Stomach (tissue), 19 donors: ENCODE measurements at places on chromosomes 4 and X.

- H3K27ac ChIP-seq: no peak overlapping the region
- no peaks in the 10 kb centered on the region for H3K27me3 ChIP-seq
- H3K4me3 ChIP-seq: no peak overlapping the region
- DNase-seq: no peak
- no peaks in the 10 kb centered on the region for H3K4me1 ChIP-seq
Observed at GRCh38 chr4:121306931-121307330, 73.9 kb downstream of the QRFPR start.

GRCh38 chr4:13093170-13093569, 391.0 kb downstream of the RAB28 start:
- no peaks in the 10 kb centered on the region for H3K36me3 ChIP-seq
- no peak overlapping the region for H3K27ac ChIP-seq
- peaks cover 15% of the 10 kb centered on the region for H3K4me1 ChIP-seq
- no peak overlapping the region for H3K4me3 ChIP-seq

DNA sequence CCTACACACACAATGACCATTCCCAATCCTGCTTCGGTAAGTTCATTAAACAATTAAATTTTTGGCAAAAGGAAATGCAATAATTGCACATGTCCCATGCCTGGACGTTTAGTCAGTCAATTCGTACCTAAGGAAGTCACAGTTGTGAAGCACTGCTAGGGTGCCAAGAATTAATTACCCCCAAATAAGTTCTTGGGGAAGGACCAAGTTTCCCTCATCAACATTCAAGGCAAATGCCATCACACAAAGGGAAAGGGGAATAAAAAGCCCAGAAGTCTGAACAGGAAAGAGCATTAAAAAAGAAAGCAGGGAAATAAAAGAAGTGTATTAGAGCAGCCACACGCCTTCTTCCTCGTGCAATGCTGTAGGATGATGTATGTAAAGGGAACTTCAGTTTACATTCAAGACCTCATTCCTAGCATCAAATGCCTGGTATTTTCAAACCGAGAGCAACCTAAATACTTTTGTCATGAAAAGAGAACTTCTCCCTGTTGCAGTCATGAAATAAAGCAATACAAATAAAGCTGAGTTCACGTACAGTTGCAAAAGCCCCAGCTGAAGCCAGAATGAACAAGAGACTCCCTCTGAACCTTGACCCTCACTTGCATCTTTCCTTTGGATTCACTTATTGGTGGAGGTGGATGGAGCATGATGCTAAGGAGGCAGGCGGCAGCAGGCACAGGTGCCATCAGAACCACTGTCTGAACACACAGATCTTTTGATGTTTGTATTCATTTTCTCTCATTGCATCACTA, 124.0 kb upstream of the PPARGC1A start:
- no peak for DNase-seq
- no peaks in the 10 kb centered on the region for H3K4me1 ChIP-seq
- H3K27me3 ChIP-seq: no peaks in the 10 kb centered on the region

DNA sequence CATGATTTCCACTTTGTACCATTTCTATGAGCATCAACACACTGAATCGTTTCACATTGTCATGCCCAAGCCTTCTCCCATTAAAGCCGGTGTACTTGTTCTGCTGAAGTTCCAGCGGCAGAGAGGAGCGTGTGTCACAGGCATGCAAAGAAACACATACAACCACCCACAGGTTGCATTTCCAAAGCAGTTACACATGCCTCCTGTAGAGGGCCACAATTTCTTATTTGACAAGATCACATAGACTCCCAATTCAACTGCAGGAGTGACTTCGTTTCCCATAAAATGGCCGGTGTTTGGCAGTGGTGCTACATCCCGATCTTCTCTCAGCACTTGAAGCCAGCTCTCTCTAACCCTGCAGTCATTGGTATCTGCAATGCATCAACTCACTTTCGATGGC, 992.6 kb downstream of the NLGN4X start:
- H3K4me1 ChIP-seq: no peaks in the 10 kb centered on the region
- no peak for DNase-seq
- no peak overlapping the region for H3K4me3 ChIP-seq
- no peak overlapping the region for H3K27ac ChIP-seq
- H3K27me3 ChIP-seq: no peaks in the 10 kb centered on the region

DNA sequence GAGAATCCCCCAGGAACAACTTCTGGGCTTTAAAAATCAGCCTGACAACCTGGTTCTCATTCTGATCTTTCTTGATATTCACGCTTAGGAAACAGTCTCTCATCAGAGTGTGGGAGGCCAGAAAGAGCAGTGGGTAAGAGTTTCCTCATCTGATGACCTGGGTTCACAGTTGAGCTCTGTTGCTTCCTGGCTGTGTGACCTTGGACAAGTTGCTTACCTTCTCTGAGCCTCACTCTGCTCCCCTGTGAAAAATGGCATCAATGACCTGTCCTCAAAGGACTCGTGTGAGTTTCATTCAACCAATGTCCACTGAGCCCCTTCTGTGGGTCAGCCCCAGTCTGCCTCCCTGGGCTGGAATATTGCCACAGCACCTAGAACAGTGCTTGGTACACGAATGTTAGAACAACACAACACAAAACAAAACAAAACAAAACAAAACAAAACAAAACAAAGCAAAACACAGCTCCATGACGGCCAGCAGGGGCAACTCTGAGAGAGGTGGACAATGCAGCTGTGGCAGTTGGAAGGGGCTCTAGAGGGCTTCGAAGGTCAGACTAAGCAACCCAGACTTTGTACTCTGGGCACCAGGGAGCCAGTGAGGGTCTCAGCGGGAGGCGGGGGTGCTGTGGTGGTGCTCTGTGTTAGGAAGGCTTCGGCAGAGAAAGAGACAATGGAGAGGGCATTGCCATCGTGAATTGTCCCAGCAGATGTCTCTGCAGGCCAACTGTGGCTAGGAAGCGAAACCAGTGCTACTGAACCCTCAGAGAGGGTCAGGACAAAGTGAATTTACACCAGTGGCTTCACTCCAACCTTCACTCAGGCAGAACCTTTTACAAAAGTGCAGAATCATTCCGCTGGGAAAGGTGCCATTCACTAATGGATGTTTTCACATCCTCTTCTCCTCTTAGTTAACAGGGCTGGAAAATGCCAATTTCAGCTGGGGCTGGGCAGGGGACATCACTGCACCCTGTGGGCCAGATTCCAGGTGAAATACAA, 14.3 kb upstream of the C4orf50 start:
- H3K36me3 ChIP-seq: no peaks in the 10 kb centered on the region

GRCh38 chr4:68367835-68368234, 17.9 kb upstream of the YTHDC1 start:
- no peak for DNase-seq
- H3K27ac ChIP-seq: no peak overlapping the region
- no peaks in the 10 kb centered on the region for H3K36me3 ChIP-seq

DNA sequence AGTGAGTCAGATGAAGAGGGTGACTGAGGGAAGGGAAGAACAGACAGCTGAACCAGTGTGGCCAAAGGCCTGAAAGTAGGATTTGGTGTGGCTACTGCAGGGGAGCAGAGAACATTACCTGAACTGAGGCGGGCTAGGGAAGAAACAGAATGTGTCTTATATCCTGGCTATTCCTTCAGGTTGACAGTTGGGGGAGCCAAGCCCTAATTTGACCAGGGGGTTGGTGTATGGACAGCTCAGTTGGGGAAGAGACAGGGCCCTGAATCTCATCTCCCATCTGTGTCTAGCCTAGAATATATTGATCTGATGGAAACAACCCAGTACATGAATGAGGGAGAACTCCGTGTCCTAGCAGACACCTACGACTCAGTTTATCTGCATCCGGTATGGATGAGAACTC, 4.2 kb downstream of the HDAC6 start:
- no peak overlapping the region for H3K4me3 ChIP-seq
- H3K36me3 ChIP-seq: peaks cover 40% of the 10 kb centered on the region
- no peaks in the 10 kb centered on the region for H3K4me1 ChIP-seq

- H3K4me3 ChIP-seq: no peak overlapping the region
- peaks cover 15% of the 10 kb centered on the region for H3K27me3 ChIP-seq
- no peak overlapping the region for H3K27ac ChIP-seq
- DNase-seq: no peak
- peaks cover 27% of the 10 kb centered on the region for H3K4me1 ChIP-seq
Observed at GRCh38 chr4:1754336-1754735, 33.0 kb downstream of the TACC3 start.

- H3K36me3 ChIP-seq: peaks cover 9% of the 10 kb centered on the region
- H3K4me1 ChIP-seq: peaks cover 4% of the 10 kb centered on the region
Observed at GRCh38 chrX:23788521-23788920, 5.5 kb downstream of the SAT1 start.

DNA sequence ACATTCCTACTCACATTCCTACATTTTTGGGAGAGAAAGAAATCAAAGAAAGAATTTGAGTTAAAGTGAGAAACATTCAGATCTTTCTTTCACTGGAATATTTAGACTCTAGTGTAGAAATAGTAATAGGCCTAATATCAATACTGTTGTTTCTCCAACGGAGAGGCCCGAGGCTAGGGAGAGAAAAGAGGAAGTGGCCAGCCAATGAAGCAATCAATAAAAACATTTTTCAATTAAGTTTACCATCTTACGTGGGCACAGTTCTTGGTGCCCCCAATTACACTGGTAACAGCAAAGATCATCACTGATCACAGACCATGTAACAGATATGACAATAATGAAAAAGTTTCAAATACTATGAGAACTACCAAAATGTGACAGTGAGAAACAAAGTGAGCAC, 281.4 kb downstream of the GPM6A start:
- H3K4me3 ChIP-seq: no peak overlapping the region
- H3K36me3 ChIP-seq: no peaks in the 10 kb centered on the region
- no peaks in the 10 kb centered on the region for H3K4me1 ChIP-seq
- no peak for DNase-seq
